ENCODE measurements at places on chromosomes 7 and 10. TPM values are rescaled to one million over a fixed set of nuclear protein-coding genes. Genes with fewer than 3 reads are reported as not detected.
A peak's percentile ranks its signal among the peaks of the same experiment; 100 is the strongest.

- H3K27me3 ChIP-seq: no peaks in the 10 kb centered on the region
- peak within 1 kb of the TSS; percentile 93 for H3K27ac ChIP-seq
- H3K36me3 ChIP-seq: no peaks in the 10 kb centered on the region
- H3K4me1 ChIP-seq: no peaks in the 10 kb centered on the region
Measured at GRCh38 chr10:112949875-112950507, at the start of gene TCF7L2. Gene TCF7L2, plus strand, starts transcription at chr10:112950247. Its CDS starts 510 bp downstream, at chr10:112950757.

ARPC1A gene
- 117 TPM for total RNA-seq

- no peaks in the 10 kb centered on the region for H3K4me1 ChIP-seq
- no peak overlapping the region for H3K27ac ChIP-seq
- no peaks in the 10 kb centered on the region for H3K36me3 ChIP-seq
- H3K27me3 ChIP-seq: no peaks in the 10 kb centered on the region
Measured at GRCh38 chr7:31398815-31399214, 58.3 kb upstream of the NEUROD6 start.

MEST gene
- 27.8 TPM for total RNA-seq

DNA sequence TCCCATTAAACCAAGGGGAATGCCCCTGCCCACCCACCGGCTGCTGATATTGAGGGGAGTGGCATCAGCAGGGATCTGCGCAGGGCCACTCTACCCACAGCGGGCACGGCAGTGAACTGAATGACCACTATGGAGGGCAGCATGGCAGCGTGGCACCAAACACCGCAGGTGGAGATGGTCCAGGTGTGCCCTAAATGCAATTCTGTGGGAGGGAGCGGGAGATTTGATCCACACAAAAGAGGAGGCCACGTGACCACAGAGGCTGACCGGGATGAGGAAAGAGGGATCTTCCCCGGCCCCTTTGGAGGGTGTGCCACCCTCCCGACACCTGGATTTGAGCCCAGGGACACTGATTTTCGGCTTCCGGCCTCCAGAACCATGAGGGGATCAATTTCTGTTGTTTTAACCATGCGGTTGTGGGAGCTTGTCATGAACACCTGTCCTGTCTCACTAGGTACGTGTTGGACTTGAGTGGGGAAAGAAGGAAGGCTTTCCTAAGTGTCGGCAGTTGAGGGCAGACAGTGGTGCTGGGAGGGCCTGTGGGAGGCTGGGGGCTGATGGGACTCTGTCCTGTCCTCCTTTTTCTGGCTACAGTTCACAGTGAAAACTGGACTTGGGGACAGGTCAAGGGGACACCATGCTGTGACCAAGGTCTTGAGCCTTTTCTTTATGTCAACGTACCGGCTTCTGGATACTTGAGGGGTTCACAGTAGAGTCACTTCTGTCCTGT lies 66.1 kb downstream of the CFAP46 start:
- no peak for DNase-seq
- H3K27me3 ChIP-seq: no peaks in the 10 kb centered on the region
- no peak overlapping the region for H3K4me3 ChIP-seq
- no peaks in the 10 kb centered on the region for H3K36me3 ChIP-seq
- no peak overlapping the region for H3K27ac ChIP-seq

- H3K4me1 ChIP-seq: peaks cover 52% of the 10 kb centered on the region
- H3K36me3 ChIP-seq: peaks cover 24% of the 10 kb centered on the region
- DNase-seq: no peak
- H3K27me3 ChIP-seq: no peaks in the 10 kb centered on the region
- H3K4me3 ChIP-seq: no peak overlapping the region
- H3K27ac ChIP-seq: no peak overlapping the region
Measured at GRCh38 chr7:150952331-150953050, 25.6 kb downstream of the KCNH2 start.

GRCh38 chr7:83863906-83864305 lies 215.0 kb upstream of the SEMA3E start:
- no peak overlapping the region for H3K4me3 ChIP-seq
- H3K27ac ChIP-seq: no peak overlapping the region
- H3K4me1 ChIP-seq: no peaks in the 10 kb centered on the region
- no peaks in the 10 kb centered on the region for H3K36me3 ChIP-seq
- H3K27me3 ChIP-seq: no peaks in the 10 kb centered on the region

Data from right atrium auricular region (tissue), 2 donors.